ENCODE measurements at places on chromosomes 3 and 15. TPM values are rescaled to one million over a fixed set of nuclear protein-coding genes. Genes with fewer than 3 reads are reported as not detected.

TTC23 gene
- 17.2 TPM for polyA plus RNA-seq

- no peaks in the 10 kb centered on the region for H3K4me1 ChIP-seq
- no peak for DNase-seq
- H3K4me3 ChIP-seq: no peak overlapping the region
- no peak overlapping the region for H3K27ac ChIP-seq
- no peaks in the 10 kb centered on the region for H3K27me3 ChIP-seq
- no peaks in the 10 kb centered on the region for H3K36me3 ChIP-seq
These were observed 103.3 kb downstream of the SMAD6 start for GRCh38 chr15:66805202-66805885.

CCR8 gene
- polyA plus RNA-seq: not detected

DNA sequence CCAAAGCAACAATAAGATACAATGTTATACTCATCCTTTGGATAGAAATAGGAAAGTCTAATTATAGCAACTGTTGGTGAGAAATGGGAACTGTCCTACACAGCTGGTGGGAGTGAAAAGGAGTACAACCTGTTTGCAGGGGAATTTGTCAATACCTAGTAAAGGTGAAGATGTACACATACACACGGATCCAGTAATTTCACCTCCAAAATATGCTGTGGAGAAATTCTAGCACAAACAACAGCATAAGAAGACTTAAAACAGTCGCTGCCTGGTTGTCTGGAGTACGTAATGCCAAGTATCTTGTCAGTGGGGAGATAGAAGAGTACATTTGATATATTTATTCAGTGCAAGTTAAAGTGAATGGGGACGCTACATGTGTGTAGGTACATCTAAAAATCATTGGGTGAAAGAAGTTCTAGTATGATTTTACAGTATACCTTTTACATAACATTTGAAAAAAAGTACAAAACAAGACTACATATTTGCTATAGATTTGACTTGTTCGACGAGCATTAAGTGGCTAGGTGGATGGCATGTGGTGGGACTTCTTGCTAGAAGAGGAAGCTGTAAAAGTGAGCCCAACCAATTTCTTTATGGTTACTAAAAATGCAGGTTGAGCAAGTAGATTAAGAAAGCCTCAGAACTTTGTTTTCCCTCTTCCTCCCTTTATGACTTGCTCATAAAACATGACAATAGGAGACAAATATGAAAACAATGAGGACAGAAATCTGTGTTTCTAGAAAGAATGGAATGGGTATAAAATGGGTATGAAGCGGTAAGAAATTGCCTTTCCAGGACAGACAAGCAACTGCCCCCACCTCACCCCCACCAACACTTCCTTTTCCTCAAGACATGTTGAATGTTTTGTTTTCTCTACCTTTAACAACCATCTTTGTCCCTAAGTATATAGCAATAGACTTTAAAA lies 50.2 kb upstream of the CCR4 start:
- no peak overlapping the region for H3K4me3 ChIP-seq
- no peaks in the 10 kb centered on the region for H3K27me3 ChIP-seq
- DNase-seq: peak; percentile 22
- H3K36me3 ChIP-seq: peaks cover 3% of the 10 kb centered on the region

GRCh38 chr3:46947981-46948791 lies 28.4 kb downstream of the CCDC12 start:
- no peaks in the 10 kb centered on the region for H3K27me3 ChIP-seq
- DNase-seq: peak; percentile 94
- H3K27ac ChIP-seq: peak overlapping the region; percentile 98
- peaks cover 30% of the 10 kb centered on the region for H3K36me3 ChIP-seq
- H3K4me3 ChIP-seq: no peak overlapping the region

DNA sequence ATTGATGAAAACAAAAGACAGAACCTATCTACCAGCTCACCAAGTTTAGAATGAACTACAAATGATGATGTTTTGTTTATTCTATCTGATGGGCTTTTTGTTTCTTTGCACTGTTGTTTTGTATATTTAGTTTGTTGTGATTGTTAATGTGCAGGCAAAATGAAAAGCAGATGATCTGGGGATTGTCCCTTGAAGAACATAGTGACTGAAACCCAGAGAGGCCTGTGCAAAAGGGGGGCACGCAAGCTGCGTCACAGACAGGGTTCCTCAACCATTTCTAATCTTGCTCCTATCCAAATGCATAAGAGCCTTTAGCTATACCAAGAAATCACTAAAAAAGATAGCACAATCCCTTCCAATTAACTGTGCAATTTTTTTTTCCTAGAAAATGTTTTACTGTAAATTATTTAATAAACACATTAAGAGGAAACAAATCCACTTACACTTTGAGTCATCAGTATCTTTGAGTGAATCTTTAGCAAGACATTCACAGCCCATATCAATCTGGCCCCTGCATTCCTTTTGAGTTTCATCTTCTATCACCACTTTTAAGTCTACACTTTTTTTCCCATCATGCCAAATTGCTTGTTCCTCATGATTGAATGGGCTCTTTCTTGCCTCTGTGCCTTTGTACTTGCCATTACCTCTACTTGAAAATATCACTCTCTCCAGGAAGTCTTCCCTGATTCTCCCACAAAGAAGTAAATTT lies 220.3 kb downstream of the ATP8B4 start:
- no peak overlapping the region for H3K27ac ChIP-seq
- peaks cover 2% of the 10 kb centered on the region for H3K4me1 ChIP-seq
- H3K4me3 ChIP-seq: no peak overlapping the region
- no peaks in the 10 kb centered on the region for H3K27me3 ChIP-seq
- DNase-seq: no peak

- no peak overlapping the region for H3K4me3 ChIP-seq
- DNase-seq: no peak
- H3K27me3 ChIP-seq: no peaks in the 10 kb centered on the region
- H3K27ac ChIP-seq: no peak overlapping the region
These were observed 76.3 kb upstream of the COL8A1 start for GRCh38 chr3:99562138-99562537.

HDC gene
- polyA plus RNA-seq: not detected
